CD4-positive, alpha-beta T cell treated with Interleukin-6 at 100 ng/mL for 8 hours (primary cell): ENCODE measurements at places on chromosomes 2 and 18.

DNA sequence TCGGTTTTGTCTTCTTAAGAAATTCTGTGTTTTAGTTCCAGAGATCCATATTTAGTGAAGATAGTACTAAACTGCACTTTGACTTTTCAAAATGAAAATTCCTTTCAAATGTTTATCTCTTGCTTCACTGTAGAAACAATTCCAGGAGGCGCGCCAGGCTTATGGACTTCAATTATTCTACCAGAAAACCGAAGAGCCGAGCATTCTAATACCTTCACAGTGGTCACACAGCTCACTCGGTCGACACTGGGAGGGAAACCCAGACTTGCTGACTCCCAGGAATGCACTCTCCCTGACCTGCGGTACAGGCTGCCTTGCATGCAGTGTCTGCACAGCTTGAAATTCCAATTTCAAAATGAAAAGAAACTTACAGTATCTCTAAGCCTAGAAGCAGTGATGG, 119.9 kb upstream of the PIEZO2 start:
- DNase-seq: no peak

DNA sequence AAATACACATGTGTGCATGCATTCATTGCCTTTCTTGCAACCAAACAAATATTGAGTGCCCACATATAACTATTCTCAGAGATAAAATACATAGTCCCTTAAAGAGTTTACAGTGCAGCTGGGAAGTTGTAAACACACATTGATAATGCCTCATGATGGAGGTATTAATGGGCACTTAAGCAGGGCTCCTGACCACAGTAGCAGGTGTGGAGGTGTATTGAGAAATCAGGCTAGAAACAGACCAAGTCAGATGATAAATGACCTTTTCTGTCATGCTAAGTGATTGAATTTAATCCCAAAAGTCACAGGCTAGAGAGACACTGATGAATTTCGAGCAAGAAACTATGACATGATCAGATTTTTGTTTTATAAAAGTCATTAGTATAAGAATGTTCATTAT, 157.7 kb downstream of the ZNF385B start:
- no peak for DNase-seq

DNA sequence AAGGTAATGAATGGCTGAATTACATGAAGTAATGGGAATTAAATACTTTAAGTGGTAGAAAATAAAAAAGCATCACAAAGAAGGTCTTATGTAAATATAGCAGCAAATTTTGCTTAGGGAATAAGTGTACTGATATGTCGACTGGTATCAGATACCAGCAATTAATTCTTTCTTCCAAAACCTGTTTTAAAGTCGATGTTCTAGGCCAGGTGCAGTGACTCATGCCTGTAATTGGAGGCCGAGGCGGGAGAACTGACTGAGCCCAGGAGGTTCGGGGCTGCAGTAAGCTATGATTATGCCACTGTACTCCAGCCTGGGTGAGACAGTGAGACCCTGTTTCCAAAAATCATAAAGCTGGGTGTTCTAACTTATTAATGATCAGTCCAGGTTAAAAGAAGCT, 30.3 kb downstream of the SP3 start:
- DNase-seq: no peak

- DNase-seq: no peak
Observed at GRCh38 chr18:37482433-37482832, 83.2 kb downstream of the CELF4 start.

- no peak for DNase-seq
Observed at GRCh38 chr18:22939649-22940048, 6.5 kb downstream of the RBBP8 start.

DNA sequence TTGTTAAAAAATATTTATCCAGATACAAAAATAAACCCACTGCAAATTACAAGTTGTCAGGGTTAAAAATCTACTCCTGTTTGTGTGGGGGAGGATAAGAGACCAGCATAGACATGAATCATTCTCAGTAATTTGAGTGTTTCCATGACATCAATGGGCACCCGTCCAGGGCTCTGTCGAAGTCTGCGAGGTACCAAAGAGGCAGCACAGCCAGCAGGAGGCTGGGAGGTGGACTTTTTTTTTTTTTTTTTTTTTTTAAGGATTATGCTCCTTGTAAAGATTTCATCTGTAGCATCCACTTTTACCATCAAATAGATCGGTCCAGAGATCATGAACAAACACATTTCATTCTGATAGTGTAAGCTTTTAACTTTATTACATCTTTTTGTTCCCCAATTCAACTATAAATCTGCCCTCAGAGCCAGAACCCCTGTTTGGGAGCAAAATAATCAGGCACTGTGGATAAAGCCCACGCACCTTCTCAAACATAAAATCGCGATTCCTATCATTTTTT, 182.0 kb downstream of the TCF4 start:
- no peak for DNase-seq

- DNase-seq: no peak
Observed at GRCh38 chr2:47056374-47056773, 98.7 kb downstream of the STPG4 start.

DNA sequence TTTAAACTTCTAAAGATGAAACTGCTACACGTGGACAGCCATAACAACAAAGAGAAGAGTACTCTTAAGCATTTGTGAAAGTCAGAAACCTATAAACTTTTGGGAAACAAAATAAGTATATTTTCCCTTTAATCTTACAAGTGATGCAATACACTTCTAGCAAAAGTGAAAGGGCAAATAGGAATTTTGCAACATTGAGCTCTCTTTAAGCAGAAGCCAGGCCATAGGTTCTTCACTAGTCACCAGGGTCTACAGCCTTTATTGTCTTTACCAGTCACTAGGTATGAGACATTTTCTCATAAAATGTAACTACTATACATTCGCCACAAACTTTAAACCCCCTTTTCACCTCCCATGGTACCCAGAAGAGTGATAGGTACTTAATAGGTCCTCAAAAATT, 37.5 kb downstream of the SCN1A start:
- DNase-seq: no peak

GRCh38 chr2:74448771-74449170, 6.1 kb upstream of the INO80B start:
- no peak for DNase-seq

GRCh38 chr2:1708476-1709334, 35.6 kb downstream of the PXDN start:
- no peak for DNase-seq

DNA sequence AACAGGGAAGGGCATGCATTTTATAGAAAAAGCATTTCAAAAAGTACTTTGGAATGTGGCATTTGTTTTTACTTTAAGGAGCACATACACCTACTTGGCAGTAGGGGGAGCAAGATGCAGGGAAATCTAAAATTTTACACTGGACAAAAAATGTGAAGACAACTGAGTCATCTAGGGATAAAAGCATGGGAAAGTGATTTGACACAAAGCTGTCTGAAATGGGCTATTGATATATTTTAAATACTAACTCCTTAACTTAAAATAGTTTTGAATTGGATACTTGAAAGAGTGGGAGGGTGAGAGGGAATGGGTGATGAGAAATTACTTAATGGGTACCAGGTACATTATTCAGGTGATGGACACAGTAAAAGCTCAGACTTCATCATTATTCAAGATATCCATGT, 15.8 kb downstream of the TMEM200C start:
- no peak for DNase-seq

- no peak for DNase-seq
Observed at GRCh38 chr2:48940606-48941005, 185.1 kb upstream of the LHCGR start.

DNA sequence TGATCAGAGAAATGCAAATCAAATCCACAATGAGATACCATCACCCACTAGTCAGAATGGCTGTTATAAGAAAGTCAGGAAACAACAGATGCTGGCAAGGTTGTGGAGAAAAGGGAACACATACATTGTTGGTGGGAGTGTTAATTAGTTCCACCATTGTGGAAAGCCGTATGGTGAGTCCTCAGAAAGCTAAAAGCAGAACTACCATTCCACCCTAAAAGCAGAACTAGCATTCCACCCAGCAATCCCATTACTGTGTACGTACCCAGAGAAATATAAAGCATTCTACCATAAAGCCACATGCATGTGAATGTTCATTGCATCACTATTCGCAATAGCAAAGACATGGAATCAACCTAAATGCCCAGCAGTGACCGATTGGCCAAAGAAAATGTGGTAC, 60.7 kb downstream of the ANKRD62 start:
- DNase-seq: no peak

- no peak for DNase-seq
Observed at GRCh38 chr2:25073025-25073424, 31.1 kb downstream of the EFR3B start.

GRCh38 chr2:45256173-45256866, 247.1 kb upstream of the SIX2 start:
- no peak for DNase-seq

DNA sequence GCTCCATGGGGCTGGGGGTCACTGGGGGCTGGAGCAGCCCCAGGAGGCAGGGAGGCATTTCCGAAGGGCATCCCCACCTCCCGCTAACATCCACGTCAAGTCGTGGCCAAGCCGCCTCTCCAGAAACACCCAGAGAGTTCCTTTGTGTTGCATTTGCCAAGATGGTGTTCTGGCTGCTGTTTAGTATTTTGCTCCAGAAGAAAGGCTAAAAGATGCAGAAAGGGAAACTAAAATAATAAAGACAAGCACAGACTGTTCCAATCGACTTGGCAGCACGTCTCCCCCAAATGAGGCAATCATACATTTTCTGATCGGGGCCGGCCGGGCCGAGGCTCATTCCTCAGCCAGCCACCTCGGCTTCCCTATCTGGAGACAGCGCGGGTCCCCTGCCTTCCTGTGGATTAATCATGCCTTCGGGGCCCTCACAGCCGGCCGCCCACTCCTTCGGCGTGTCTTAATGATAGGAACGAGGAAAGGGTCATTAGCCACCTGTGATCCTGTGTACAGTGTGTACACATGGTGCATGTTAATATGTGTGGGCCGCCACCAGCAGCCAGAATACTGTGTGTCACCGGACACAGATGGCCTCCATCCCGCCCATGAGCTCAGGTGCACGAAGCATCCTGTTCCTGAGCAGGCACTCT, 169.2 kb downstream of the KLHL29 start:
- DNase-seq: no peak

- DNase-seq: no peak
Observed at GRCh38 chr2:45169339-45170190, 160.3 kb upstream of the SIX2 start.

- DNase-seq: no peak
Observed at GRCh38 chr2:155308367-155309009, 610.0 kb downstream of the KCNJ3 start.

- no peak for DNase-seq
Observed at GRCh38 chr18:43665105-43665788, 388.0 kb upstream of the SYT4 start.

GRCh38 chr2:126413079-126413478, 242.9 kb upstream of the GYPC start:
- no peak for DNase-seq

DNA sequence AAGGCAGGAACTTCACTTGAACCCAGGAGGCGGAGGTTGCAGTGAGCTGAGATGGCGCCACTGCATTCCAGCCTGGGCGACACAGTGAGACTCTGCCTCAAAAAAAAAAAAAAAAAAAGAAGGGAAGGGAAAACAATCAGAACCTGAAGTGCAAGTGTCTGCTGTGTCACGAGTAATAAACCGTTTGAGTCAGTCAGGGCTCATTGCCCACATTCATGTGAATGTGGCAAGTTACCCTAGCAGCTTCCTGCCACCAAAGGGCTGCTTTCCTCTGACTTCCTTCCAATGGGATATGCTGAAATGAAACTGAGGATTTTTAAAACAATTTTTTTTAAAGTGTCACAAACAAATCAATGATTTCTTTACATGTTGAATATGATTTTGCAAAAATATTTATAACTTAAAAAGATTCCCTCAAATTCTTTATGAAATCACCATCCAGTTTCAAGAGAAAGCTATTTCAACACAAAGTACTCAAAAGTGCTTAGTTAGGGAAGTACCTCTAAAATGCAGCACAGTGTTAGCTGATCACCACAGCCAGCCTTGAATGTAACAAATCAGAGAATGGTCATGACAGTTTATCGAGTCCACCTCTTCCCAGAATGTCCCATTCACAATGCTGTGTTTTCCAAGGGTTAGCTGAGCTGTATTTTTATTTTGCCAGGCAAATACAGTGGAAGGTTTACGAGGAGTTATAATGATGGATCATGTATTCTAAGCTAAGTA, 36.4 kb downstream of the WDSUB1 start:
- DNase-seq: no peak

DNA sequence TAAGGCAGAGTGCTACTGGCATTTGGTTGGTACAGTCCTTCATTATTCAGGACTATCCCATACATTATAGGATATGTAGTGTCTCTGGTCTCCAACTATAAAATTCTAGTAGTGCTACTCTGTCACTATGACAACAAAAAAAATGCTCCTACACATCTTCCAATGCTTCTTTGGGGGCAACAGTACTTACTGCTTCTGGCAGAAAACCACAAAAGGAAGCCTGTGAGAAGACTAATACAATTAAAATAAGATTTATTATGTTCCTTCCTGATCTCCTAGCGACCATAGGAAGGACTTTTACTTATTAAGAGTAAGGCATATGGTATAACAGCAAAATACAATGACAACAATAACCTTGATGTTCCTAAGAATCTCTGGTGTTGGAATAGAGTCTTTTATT, 48.4 kb upstream of the CPO start:
- no peak for DNase-seq

GRCh38 chr2:172680436-172681068, 55.1 kb upstream of the RAPGEF4 start:
- DNase-seq: no peak

DNA sequence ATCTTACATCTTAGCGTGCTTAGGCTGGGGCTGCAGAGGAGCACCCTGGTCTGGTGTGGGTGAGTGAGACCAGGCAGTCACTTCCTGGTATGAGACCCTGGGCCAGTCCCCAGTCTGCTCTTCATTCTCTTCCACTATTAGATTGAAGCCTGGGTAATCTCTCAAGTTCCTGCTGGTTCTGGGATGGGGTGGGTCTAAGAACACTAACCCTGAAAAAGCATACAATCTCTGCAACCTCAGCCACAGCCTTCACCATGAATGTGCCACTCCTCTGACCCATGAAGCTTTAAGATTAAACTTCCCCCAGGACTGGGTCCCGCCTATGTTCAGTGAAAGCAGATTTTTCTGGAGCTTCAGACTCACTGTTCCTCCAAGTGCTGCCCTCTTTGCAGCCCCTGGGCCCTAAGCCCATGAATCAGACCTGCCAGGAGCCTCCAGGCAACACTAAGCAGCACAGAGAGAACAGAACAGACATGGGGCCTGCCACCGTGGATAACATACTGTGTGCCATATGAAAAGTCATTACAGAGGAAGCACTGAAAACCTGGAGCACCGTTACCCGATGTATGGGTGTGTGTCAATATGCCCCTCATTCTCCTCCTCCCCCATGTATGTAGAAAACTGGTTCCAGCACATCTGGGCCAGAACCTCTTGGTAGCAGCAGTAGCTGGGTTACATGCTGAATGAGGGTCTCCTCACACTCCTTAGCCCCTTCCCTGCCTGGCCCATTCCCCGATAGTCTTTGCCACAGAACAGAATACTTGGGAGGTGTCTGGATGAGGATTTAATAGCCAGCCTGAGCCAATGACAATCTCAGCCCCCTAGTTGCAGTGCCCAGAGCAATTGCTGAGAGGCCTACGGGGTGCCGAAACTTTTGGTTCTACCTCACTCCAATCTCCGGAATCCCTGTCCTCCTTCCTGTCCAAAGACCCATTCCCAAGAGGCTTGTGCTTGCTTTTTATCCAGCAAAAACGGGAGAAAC, 2.7 kb upstream of the SIX2 start:
- no peak for DNase-seq

GRCh38 chr2:219611866-219612576, 14.4 kb downstream of the STK11IP start:
- DNase-seq: no peak
